ENCODE measurements at places on chromosomes 3 and 15.

DNA sequence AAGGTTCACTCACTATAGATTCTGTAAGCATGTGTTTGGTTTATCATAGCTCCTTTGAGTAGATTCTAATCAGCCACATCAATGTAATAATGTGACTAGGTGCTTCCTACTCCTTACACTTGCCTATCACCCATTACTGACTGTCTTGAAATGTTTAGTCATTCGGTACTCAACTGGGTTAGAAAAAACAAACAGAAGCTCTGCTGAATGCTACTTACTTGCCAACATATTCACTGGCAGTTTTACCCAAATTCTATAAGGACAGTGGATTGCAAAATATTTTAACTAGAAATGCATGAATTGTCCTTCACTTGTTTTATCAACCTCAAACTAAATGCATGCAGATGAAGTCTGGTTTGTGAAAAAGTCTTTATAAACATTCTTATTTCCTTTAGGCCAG lies 352.1 kb upstream of the ALCAM start:
- DNase-seq = no peak

GRCh38 chr3:42273361-42273760 lies 7.4 kb upstream of the CCK start:
- DNase-seq = peak; percentile 66

DNA sequence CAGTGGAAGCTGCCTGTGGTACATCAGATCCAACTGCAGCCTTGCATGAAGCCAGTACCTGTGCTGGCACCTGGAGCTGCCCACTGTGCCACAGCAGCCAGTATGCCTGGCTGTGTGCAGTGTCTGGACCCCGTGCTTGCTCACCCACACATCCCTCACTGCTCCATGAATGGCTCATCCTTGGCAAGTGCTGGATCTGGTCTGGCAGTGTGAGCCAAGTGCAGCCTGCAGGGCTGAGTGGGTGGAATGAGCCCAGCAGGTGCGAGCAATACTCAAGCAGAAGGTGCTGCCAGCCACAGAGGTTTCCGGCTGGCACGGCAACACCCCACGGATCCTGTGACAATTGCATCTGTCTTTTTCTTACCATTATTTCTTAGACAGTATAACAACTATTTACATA lies 488.2 kb upstream of the ROBO2 start:
- no peak for DNase-seq

GRCh38 chr3:23750573-23751210 lies 55.1 kb upstream of the UBE2E1 start:
- DNase-seq = no peak

DNA sequence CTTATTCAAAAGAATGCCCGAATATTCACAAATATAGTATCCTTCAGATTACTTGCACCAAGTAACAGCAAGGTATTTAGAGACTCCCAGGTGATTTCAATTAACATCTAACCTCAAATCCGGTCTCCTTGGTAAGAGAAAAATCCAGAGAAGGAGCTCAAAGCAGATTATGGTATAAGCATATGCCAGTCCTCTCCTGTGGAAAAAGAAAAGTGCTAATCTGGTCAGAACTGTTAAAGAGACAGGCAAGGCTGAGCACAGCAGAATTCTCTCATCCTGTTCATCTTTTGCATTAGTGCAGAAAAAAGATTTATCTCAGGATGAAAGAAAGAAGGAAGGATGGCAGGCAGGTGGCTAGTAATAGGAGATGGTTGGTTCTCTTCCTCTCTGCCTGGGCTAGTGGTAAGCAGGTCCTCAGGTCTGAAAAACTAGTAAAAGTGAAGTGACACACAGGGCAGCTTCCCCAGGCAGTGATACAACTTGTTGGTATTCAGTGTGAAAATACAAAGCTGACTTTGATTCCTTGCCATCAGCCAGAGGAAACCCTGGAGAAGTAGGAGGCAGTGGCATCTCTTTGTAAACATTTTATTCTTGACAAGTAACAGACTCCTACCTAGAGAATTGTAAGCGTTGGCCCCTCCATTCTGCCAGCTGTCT lies 14.2 kb downstream of the ATXN7 start:
- DNase-seq = no peak

GRCh38 chr3:4314688-4315087 lies 11.5 kb downstream of the SETMAR start:
- DNase-seq = peak; percentile 42

GRCh38 chr3:188673646-188674186 lies 498.1 kb upstream of the TPRG1 start:
- DNase-seq = peak; percentile 2

DNA sequence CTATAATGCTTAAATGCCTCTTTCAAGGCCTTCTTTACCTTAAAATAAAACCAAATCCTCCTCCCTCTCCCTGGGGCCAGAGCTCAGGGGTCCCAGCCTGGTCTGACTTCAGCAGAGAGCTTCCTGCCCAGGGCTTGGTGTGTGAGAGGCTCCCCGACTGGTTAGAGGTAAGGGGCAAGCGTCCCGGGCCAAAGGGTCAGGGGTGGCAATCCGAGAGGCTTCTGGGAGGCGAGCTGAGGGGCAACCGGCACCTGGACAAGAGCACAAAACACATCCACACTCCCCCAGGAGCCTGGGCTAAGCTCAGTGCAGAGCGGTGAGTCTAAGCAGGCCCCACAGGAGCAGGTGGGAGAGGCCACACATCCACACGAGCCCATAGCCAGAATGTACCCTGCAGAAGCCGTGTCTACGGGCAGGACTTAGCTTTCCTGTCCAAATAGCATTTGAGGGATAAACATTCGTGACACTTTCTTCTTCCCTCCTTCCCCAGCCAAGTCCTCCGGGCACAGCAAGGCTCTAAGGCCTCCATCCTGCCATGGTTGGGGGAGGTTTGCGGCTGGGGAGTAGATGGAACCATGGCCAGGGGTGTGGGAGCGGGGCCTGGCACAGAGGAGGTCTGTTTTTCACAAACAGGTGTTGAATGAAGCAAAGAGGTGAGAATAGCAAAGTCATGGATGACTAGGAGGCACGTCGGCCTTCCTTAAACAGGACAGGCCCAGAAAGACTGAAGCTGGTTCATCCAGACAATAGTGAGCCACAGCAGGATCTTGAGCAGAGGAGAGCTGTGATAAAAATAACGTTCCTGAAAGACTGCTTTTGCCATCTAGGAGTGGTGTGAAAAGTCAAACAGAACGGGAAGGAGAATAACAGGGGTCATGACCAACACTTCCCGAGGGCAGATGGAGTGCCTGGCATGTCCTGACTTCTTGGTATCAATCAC lies 98.7 kb upstream of the IQSEC1 start:
- DNase-seq = no peak

GRCh38 chr3:7982126-7982525 lies 519.5 kb upstream of the LMCD1 start:
- DNase-seq = no peak

DNA sequence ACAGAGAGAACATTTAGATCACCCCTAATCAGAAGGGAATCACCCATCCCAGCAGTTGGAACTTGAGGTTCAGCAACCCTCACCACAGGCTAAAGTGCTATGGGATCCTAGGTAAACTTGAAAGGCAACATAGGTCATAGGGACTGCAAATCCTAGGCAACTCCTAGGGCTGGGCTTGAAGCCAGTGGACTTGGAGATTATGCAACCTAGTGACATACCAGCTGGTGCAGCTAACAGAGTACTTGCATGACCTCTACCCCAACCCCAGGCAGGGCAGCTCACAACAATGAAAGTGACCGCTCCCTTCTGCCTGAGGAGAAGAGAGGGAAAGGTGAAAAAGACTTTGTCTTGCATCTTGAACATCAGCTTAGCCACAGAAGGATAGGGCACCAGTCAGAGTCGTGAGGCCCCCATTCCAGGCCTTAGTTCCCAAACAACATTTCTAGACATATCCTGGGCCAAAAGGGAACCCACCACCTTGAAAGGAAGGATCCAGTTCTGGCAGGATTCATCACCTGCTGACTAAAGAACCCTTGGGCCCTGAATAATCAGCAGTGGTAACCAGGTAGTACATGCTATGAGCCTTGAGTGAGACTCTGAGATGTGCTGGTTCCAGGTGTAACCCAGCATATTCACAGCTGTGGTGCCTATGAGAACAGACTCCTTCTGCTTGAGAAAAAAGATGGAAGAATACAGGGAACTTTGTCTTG lies 37.6 kb upstream of the FBN1 start:
- no peak for DNase-seq

Measured in Kasumi-1 (cell line).